ENCODE measurements at places on chromosomes 13 and 19.

DNA sequence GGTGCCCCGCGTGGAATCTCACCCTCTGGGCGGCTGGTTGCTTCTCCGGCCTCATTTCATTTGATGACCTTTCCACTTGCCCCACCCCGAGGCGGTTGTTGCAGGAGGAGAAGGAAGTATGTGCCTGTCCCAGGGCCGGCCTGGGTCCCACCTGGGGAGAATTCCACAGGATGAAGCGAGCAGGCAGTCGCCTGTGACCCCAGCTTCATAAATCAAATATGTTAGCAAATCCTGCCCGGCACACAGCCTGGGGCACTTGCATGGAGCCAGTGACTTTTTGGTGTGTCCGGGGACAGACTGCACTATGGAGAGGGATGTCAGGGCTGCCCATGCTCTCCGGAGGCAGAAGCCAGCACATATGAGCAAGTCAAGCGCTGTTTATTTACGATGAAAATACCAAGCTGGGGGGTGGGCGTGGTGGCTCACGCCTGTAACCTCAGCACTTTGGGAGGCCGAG lies 19.7 kb upstream of the ZBTB7A start:
- DNase-seq, result no peak

DNA sequence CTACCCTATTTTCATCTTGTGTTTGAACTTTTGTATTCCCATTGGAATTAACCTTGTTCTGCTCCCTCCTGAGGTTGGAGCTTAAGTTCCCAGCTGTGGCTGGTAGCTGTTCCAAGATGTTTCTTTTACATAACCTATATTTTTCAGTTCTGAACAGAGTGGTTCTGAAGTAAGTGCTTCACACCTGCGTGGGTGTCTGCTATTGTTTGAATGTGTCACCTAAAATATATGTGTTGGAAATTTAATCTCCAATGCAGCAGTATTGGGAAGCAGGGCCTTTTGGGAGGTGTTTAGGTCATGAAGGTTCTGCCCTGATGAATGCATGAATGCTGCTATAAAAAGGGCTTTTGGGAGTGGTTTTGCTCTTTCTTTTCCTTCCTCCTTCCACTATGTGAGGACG lies 123.8 kb downstream of the LACC1 start:
- DNase-seq, result no peak

DNA sequence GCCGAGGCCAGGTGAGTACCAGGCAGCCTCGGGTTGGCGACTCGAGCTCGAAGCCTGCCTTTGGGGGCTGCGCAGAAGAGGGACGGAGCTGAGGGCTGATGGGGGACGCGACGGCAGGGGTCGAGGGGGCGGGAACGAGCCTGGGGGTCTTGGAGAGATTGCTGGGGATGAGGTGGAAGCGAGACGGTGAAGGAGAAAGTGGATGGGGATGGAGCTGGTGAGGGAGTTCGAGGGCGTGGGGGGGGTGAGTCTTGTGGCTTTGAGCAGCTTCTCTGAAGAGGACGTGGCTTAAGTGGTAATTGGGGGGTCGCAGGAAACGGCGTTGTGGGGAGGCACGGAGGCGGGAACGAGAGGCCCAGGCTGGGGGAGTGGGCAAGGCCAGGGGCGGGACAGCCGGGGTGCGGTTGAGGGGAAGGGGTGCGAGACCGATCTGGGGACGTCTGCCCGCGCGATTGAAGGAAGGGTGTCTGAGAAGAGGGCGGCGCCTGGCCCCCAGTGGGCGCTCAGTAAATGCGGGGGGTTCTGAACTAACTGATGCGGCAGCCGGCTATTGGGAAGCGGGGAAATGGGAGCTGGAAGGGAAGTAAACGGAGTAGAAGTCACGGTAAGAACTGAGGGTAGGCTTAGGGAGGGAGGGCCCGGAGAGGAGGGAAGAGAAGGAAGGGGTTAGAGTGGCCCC lies 426 bp downstream of the MYO9B start:
- peak; percentile 24 for DNase-seq

- DNase-seq, result no peak
These were observed 983.4 kb downstream of the EFNB2 start for GRCh38 chr13:105552078-105552477.

- peak; percentile 29 for DNase-seq
These were observed 889 bp downstream of the GTF2F2 start for GRCh38 chr13:45120967-45121831.

- DNase-seq, result no peak
These were observed 1124.5 kb upstream of the ATXN8OS start for GRCh38 chr13:68982961-68983619.

Measured in KG1 (cell line).